Neuronal stem cell (in vitro differentiated cells): ENCODE measurements at places on chromosomes 12 and 14.

- H3K36me3 ChIP-seq: no peaks in the 10 kb centered on the region
- no peak overlapping the region for H3K27ac ChIP-seq
- peaks cover 3% of the 10 kb centered on the region for H3K4me1 ChIP-seq
- no peak for DNase-seq
These were observed 17.8 kb downstream of the STK38L start for GRCh38 chr12:27261866-27262265.

DNA sequence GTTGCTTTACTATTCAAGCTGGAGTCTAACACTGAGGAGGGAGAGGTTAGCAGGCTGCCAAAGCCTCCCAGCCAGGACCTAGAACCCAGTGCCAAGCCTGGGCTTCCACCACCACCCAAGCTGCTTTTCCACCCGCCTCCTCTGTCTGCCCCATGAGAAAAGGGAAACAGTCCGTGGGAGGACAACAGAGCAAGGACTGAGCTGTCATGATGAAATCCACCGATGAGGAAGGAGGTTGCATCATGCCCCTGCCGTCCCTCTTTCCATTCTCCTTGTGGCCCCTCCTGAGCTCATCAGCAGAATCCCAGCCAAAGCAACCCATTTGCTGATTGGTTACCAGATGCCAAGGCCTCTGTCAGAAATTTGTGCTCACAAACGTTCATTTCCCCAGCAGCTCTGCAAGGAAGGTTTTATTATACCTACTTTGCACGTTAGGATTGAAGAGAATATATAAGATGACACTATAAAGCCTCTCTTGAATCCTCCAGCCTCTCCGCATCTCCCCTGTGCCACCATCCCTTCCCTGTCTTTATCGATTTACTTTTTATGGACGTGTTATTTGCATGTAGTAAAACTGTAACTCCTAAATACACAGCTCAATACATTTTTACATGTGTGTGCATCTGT is 6.3 kb upstream of the SERPINA1 start:
- H3K27ac ChIP-seq: no peak overlapping the region
- no peak overlapping the region for H3K4me3 ChIP-seq
- H3K36me3 ChIP-seq: no peaks in the 10 kb centered on the region
- no peaks in the 10 kb centered on the region for H3K4me1 ChIP-seq
- DNase-seq: no peak

DNA sequence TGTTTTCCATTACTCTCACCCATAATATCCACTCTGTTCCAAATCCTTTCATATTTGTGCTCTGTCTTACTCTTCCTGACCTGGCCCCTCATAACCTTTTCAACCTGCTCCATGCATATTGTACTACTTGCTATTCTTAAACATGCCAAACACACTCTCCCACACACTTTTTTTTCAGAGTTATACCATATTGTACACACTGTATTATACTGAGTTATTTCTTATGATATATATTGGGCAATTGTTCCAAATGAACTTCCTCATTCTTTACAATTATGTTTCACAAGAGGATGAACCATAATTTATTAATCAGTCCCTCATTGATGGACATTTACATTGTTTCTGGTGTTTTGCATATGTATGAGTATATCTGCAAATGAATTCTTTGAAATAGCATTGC is 18.5 kb downstream of the ATL1 start:
- H3K27me3 ChIP-seq: no peaks in the 10 kb centered on the region
- DNase-seq: no peak
- no peak overlapping the region for H3K27ac ChIP-seq
- H3K4me1 ChIP-seq: no peaks in the 10 kb centered on the region

GRCh38 chr14:86088156-86088555 is 558.2 kb downstream of the FLRT2 start:
- no peaks in the 10 kb centered on the region for H3K27me3 ChIP-seq
- DNase-seq: no peak
- H3K4me3 ChIP-seq: no peak overlapping the region

- no peaks in the 10 kb centered on the region for H3K27me3 ChIP-seq
- no peaks in the 10 kb centered on the region for H3K4me1 ChIP-seq
- H3K4me3 ChIP-seq: no peak overlapping the region
These were observed 298.0 kb downstream of the PPFIA2 start for GRCh38 chr12:81461163-81461562.

- no peak for DNase-seq
- no peak overlapping the region for H3K27ac ChIP-seq
- no peaks in the 10 kb centered on the region for H3K4me1 ChIP-seq
- H3K27me3 ChIP-seq: no peaks in the 10 kb centered on the region
These were observed 101.2 kb upstream of the SLC38A2 start for GRCh38 chr12:46473634-46474329.

DNA sequence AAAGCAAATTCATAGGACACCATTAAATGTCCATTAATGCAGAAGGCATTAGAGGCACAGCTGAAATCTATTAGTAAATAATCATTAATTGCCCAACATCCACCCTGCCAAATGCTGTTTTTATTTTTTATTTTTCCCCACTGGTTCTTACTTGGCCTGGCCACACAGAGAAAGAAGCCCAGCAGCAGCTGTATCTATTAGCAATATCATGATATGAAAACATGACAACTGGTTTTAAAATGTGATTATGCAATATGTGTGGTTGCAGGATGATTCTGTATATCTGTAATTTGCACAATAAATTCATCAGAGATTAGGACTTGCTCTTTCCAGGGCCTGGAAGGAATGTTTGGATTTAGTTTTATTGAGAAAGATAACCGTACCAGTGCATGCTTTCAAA is 44.9 kb downstream of the SIX6 start:
- no peak overlapping the region for H3K4me3 ChIP-seq
- DNase-seq: no peak
- H3K4me1 ChIP-seq: no peaks in the 10 kb centered on the region
- no peak overlapping the region for H3K27ac ChIP-seq
- no peaks in the 10 kb centered on the region for H3K36me3 ChIP-seq

DNA sequence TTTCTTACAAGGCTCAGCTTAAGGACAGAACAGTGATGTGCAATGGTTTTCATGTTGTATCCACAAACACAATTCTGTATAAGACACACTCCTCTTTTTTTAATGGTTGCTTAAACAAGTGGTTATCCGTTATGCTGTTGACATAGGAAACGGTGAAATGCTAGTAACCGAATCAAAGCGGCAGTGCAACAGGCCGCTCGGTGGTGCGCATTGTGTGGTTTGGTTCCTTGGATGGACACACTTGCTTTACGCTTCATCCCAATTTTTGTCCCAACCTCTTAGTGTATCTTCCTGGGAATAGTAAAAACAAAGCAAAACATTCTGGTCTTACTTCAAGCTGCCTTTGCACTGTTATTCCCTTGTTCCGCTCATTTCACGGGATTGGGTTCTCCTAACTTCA is 650 bp upstream of the PTGER2 start:
- peak overlapping the region; percentile 33 for H3K4me3 ChIP-seq
- H3K4me1 ChIP-seq: peaks cover 7% of the 10 kb centered on the region

- no peaks in the 10 kb centered on the region for H3K36me3 ChIP-seq
- no peaks in the 10 kb centered on the region for H3K27me3 ChIP-seq
- no peak for DNase-seq
- H3K4me3 ChIP-seq: no peak overlapping the region
- H3K27ac ChIP-seq: no peak overlapping the region
These were observed 70.3 kb downstream of the COX16 start for GRCh38 chr14:70289138-70289537.

- H3K36me3 ChIP-seq: peaks cover 20% of the 10 kb centered on the region
- H3K27ac ChIP-seq: no peak overlapping the region
- H3K27me3 ChIP-seq: no peaks in the 10 kb centered on the region
- H3K4me3 ChIP-seq: no peak overlapping the region
- H3K4me1 ChIP-seq: peaks cover 9% of the 10 kb centered on the region
- DNase-seq: no peak
These were observed 2.7 kb downstream of the KHNYN start for GRCh38 chr14:24432259-24433131.

GRCh38 chr14:89630101-89630829 is 213.2 kb upstream of the FOXN3 start:
- peaks cover 6% of the 10 kb centered on the region for H3K4me1 ChIP-seq
- H3K27me3 ChIP-seq: no peaks in the 10 kb centered on the region
- H3K4me3 ChIP-seq: no peak overlapping the region
- no peak for DNase-seq
- H3K36me3 ChIP-seq: no peaks in the 10 kb centered on the region

- no peak for DNase-seq
- H3K4me1 ChIP-seq: peaks cover 4% of the 10 kb centered on the region
- H3K36me3 ChIP-seq: no peaks in the 10 kb centered on the region
These were observed 30.8 kb upstream of the SOCS2 start for GRCh38 chr12:93541578-93542225.

DNA sequence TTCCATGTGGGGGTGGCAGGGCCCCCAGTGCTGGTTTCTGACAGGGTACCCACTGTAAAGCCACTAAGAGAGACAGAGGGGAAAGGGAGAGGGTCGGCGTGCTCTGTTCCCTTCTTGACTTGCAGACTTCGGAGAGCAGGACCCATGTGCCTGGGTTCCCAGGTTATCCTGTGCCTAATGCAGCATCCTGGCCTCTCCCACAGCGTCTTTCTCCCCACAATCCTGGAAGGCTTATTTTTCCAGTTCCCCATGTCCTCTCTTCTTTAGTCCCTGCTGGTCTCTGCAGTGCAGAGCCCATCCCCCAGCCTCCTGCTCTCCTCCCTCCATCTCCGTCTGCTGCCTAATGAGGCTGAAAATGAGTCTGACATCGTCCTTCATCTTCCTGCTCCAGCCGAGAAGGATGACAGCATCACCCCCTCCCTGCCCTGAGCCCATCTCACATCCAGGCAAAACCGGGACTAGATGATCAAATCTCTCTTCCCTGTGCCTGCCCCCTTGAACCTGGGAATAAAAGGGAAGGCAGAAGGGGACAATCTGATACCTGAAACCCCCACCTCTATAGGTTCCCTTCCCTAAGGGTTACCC is 15.1 kb downstream of the CALCOCO1 start:
- H3K4me3 ChIP-seq: no peak overlapping the region
- no peaks in the 10 kb centered on the region for H3K36me3 ChIP-seq
- no peak overlapping the region for H3K27ac ChIP-seq

DNA sequence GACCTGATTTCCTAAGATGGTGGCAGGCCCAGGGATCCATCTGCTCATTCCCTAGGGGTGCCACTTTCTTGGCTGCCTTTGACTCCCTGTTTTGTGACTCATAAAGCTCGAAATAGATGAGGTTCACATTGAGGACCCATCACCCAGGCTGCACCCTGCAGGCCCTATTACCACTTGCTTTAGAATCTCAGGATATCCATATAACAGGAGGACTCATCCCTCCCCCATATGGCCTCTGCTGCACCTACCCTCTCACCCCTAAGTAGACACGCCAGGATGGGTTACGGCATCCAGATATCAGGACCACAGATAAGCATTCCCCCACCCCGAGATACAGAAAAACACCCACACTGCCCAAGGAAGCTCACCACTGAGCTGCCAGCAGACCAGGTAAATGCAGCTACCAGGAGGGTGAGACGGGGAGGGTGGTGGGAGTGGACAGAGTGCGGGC is 155.7 kb downstream of the DPF3 start:
- no peak for DNase-seq
- H3K4me3 ChIP-seq: no peak overlapping the region
- H3K27ac ChIP-seq: no peak overlapping the region
- H3K4me1 ChIP-seq: no peaks in the 10 kb centered on the region
- H3K27me3 ChIP-seq: no peaks in the 10 kb centered on the region

GRCh38 chr12:53725824-53726223 is 1.4 kb downstream of the CALCOCO1 start:
- H3K27ac ChIP-seq: no peak overlapping the region
- peaks cover 2% of the 10 kb centered on the region for H3K36me3 ChIP-seq
- DNase-seq: no peak
- no peaks in the 10 kb centered on the region for H3K27me3 ChIP-seq
- H3K4me1 ChIP-seq: peaks cover 5% of the 10 kb centered on the region
- H3K4me3 ChIP-seq: peak overlapping the region; percentile 77

DNA sequence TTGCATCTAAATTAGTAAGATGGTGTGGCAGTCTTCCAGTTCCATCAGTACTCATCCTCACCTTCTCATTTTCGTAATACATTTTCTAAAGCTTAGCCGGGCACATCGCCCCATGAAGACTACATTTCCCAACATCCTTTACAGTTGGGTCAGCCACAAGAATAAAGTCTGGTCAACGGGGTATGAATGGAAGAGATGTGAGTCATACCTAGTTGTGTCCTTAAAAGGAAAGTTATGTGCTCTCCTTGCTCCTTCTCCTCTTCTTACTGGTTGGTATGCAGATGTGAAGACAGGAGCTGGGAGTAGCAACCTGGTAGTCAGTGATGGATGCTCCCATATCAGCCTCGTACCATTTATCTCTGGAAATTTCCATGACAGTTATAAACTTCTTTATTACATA is 35.9 kb upstream of the EGLN3 start:
- H3K4me3 ChIP-seq: no peak overlapping the region
- no peaks in the 10 kb centered on the region for H3K27me3 ChIP-seq
- H3K27ac ChIP-seq: no peak overlapping the region

DNA sequence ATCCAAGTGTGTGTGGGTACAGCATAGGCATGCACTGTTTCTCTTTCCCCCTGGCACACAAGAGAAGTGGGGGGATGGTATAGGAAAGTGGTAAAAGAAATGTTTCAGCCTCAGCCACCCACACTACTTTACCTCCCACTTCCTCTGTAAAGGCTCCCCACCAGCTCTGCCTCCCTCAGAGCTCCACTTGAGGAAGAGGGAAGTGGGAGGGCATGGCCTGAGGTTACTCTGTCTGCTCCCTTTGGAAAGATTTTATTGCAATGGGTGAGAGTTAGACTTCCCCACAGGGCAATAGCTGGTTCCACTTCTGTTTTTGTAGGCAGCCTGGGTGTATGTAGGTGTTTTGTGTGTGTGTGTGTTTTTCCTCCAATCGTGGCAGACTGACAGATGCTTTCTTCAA is 145.3 kb downstream of the SSPN start:
- H3K4me3 ChIP-seq: no peak overlapping the region
- H3K27ac ChIP-seq: no peak overlapping the region
- DNase-seq: no peak
- H3K4me1 ChIP-seq: peaks cover 5% of the 10 kb centered on the region

- no peaks in the 10 kb centered on the region for H3K36me3 ChIP-seq
- no peak overlapping the region for H3K27ac ChIP-seq
- no peaks in the 10 kb centered on the region for H3K27me3 ChIP-seq
- H3K4me1 ChIP-seq: peaks cover 35% of the 10 kb centered on the region
- DNase-seq: no peak
These were observed 35.6 kb upstream of the FBRSL1 start for GRCh38 chr12:132454193-132454932.

- H3K27ac ChIP-seq: no peak overlapping the region
- no peaks in the 10 kb centered on the region for H3K36me3 ChIP-seq
- peaks cover 20% of the 10 kb centered on the region for H3K4me1 ChIP-seq
- DNase-seq: no peak
- no peak overlapping the region for H3K4me3 ChIP-seq
- H3K27me3 ChIP-seq: no peaks in the 10 kb centered on the region
These were observed 18.5 kb upstream of the PCNX1 start for GRCh38 chr14:70888681-70889175.

DNA sequence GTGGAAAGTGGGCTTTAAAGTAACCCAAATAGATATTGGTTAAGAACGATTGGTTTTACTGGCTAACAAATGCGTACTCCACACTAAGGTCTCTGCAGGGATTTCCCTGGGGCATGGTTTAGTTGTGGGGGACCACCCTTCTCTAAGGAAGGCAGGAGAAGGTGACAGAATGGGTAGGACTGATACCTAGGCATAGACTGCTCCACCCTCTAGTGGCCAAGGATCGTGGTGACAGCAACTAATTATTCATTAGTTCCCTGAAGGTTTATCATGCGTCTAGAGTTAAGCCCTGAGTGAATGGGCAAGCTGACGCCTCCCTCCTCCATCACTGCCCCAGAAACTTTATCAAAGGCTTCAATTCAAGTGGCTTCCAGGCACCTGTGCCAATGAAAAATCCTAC is 9.1 kb downstream of the FAM181A start:
- DNase-seq: peak; percentile 48
- H3K27ac ChIP-seq: no peak overlapping the region
- no peaks in the 10 kb centered on the region for H3K36me3 ChIP-seq
- H3K4me1 ChIP-seq: peaks cover 8% of the 10 kb centered on the region
- H3K4me3 ChIP-seq: no peak overlapping the region
- H3K27me3 ChIP-seq: peaks cover 28% of the 10 kb centered on the region
